ENCODE measurements at places on chromosomes 6 and 20.

GRCh38 chr20:52963131-52963530 is 9.0 kb upstream of the TSHZ2 start:
- DNase-seq = no peak

DNA sequence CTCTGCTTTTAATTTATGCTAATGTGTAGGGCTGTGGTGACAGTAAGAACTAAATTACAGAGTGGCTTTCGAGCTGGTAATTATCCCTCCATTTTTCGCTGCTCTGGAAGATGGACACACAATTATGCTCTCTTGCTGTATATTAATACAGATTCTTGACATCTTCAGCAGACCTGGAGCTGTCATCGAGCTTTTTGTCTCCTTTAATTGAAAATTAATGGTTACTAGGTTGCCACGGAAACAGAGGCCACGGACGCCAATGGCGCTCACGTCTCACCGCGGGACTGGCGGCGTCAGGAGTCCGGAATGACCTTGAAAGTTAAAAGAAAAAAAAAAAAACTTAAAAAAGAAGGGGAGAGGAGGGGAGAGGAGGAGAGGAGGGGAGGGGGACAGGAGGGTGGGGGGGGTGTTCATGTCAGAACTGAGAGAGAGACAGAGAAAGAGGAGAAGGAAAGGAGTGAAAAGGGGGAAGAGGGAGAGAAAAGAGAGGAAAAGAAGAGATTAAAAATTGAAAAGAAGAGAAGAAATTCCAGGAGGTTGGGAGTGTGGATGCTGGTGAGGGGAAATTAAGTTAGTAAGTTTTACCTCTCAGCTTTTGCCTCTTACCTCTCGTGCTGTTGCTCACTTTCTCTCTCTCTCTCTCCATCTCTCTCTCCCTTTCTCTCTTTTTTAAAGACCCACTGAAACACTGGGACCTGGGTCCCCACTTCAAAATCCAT is 22.1 kb upstream of the FOXP4 start:
- DNase-seq = no peak

DNA sequence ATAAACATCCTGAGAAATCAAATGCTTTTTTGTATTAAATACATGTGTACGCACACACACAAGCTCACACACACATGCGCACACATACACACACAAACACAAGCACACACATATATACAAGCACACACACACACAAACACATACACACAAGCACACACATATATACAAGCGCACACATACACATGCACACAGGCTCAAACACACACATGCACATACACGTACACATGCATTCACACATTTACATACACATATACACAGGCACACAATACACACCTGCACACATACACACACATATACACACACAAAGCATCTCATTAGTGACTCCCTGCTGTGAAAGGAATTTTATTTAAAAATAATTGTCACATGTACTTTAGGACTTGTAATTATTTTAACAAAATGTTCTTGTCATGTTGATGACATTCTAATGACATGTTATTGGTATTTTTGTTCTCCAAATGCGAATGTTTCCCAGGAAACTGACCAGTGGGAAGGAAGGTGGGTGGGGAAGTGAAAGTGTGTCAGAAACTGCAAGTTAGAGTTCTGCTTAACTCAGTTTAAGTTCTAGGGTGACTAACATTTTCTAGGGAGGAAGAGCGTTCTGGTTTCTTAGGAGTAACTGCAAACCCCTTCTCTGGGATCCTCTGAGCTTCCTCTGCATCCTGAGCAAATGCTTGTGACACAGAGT is 113.9 kb upstream of the ZNF217 start:
- no peak for DNase-seq

DNA sequence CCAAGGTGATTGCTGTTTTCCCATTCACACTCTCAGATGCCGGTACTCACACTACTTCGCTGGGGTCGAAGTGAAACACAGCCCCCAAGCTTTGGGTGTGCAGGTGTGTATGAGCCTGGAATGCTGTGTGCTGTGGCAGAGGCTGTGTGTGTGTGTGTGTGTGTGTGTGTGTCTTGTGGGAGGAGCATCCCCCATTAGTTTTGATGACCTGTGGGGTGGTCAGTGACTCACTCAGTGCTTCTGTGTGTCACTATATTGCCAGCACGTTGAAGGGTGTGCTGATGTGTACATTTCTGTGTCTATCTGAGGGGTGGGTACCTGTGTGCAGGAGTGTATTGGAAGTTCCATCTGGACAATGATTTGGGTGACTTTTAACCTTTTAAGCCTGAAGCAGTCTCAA is 5.0 kb upstream of the SLC12A5 start:
- no peak for DNase-seq

DNA sequence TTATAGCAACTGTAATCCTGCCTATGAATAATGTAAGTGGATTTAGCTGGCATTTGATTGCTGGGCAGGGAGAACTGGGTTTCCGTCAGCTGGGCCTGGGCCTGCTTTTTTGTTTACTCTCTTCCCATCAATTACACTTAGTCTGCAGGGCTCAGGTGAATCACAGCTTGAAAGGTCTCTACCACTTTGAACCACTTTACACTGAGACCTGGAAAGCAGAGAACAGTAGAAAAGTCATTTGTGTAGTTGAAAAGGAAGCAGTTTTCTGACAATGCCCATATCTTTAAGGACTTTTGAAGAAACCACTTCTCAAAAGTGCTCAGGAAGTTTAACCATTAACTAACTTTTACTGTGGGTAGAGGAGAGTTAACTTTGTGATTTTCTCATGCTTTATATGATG is 315.4 kb upstream of the SASH1 start:
- DNase-seq = no peak

DNA sequence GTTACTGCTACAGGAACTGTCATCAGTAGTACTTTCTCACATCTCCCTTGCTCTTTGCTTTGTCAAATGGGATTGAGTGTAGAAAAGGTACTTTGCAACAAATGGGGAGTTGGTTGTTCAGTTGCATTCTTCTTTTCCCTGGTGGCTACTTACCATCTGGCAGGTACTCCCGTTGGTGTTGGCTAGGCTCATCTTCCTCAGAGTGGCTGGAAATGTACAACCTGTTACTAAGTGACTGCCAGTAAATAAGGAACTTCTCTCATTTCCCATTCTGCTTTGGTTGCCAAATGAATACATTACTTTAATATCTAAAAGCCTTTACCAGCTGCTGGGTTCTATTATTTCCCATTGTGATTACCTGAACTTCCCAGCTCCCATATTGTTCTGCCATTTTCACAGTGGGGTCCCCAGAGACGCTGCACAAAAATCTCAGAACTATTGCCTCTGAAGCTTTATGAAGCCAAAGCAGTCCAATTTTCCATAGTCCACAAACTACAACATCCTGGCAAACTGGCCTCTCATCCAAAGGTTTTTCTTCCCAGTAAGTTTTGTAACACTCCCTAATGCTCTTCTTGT is 229.7 kb upstream of the HTR1E start:
- no peak for DNase-seq

- no peak for DNase-seq
Observed at GRCh38 chr6:83062225-83062624, 3.4 kb downstream of the UBE3D start.

DNA sequence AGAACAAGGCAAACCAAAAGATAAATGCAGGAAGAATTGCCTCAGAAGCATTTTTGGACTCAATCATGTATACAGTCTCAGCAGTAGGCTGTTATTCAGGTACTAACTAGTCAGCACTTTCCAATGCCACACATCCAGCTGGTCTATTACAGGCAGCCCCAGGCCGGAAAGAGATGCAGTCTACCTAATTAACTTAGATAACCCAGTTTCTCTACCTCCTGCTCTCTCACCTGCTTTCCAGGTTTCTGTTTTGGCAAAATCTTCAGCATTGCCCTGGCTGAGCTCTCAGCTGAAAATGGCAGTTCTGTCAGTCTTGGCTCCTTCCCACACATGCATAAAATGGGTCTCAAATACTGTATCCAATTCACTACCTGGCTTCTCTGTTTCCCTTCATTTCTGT is 101.3 kb upstream of the UFL1 start:
- DNase-seq = no peak

GRCh38 chr6:119328254-119328653 is 21.3 kb downstream of the MAN1A1 start:
- DNase-seq = no peak

Data from LoVo (cell line).